Activated T-cell treated with anti-CD3 and anti-CD28 coated beads for 24 hours (primary cell): ENCODE measurements at places on chromosomes 5 and 9.

DNA sequence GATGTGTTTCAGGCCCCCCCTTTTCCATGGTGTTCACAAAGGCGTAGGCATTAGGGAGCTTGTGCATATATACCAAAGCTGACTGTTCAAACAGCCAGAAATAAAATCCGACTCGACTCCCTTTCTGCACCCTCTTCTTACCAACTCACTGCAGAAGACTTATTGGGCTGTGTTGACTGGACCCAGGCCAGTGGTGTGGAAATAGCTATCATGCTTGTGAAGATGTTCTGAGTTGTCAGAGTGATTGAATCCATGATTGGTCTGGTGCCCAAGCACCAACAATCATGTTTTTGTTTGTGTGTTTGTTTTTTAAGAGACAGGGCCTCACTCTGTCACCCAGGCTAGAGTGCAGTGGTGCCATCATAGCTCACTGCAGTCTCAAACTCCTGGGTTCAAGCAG, 21.6 kb downstream of the TJP2 start:
- no peak for DNase-seq

GRCh38 chr9:98962861-98963260, 19.2 kb downstream of the COL15A1 start:
- DNase-seq, result no peak

DNA sequence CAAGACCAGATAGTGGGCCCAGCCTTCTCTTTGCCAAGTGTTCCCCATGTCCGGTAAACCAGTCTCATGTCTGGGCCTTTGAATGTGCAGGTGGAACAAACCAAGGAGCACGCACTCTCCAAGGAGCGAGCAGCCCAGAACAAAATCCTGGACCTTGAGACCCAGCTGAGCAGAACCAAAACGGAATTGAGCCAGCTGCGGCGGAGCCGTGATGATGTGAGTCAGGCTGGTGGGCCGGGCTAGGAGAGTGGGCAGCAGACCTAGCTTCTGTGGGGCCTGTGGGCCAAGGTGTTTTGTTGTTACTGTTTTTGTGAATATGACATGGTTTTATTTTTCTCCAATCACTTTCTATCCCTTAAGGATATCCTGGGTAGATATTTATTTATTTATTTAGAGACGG, 5.6 kb upstream of the GLE1 start:
- no peak for DNase-seq

DNA sequence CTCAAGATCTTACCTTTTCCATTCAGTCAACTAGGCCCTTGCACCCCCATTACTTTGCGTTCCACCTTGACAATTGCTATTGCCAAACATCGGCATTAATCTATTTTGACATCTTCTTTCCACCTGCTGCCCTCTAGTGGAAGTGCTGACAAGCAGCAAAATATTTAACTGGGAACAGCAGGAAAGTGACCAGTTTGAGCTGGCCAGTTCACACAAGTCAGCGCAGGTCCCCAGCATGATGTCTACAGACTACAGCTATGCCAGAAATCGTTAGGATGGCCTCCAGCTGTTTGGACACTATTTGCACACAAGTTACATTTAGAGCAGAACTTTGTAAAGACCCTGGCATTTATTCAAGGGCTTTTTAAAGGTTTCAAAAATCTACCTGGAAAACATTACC, 160.1 kb downstream of the GHR start:
- peak; percentile 5 for DNase-seq

- no peak for DNase-seq
Observed at GRCh38 chr5:132093271-132093670, 19.7 kb downstream of the CSF2 start.

- DNase-seq, result peak; percentile 5
Observed at GRCh38 chr5:75089137-75089536, 36.8 kb upstream of the GCNT4 start.

- no peak for DNase-seq
Observed at GRCh38 chr5:72656756-72657513, 149.7 kb upstream of the ZNF366 start.
